Ureter (tissue), 1 donor: ENCODE measurements at places on chromosomes 3 and 15.

DNA sequence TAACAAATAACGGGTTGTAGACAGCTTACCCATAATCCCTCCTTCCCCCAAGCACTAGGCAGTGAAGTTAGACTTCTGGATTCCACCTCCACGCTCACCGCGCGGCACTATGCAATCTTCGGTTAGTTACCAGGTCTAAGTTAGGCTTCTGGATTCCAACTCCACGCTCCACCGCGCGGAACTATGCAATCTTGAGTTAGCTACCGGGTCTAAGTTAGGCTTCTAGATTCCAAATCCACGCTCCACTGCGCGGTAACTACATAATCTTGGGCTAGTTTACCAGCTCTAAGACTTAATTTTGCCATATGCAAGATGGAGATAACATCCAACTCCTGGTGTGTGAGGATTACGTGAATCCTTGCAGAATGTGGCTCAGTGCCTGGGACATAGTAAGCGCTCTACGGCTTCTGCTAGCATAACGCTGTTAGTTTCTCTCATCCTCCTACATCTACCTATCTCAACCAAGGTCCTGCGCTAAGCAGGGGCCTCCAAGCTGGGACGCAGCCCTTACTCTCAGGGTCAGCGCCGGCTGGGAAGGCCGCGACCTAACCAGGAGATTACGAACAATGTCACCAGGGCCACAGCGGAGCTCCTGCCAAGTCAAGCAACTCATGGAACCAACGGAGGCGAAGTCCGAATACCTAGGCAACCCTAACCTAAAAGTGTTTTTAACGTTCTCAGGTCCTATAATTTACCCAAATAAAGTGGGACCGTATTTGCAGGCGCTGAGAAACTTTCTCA is 497 bp upstream of the RPLP1 start:
- no peak for DNase-seq

DNA sequence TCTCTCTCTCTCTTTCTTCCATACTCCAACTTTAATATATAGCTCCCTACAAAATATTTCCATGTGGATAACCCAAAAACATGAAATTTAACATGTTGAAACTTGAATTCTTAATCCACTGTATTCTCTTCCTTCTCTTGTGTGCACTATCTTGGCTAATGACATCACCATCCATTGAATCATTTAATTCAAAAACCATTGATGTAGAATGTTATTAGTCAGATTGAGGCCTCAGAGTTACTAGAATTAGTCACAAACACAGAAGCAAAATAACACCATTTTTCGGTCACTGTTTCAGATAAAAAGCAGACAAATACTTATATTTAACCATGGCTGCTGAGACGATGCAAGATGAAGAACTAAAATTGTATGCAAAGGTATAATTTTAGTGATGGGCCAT is 256.9 kb upstream of the LRRC3B start:
- DNase-seq: no peak

GRCh38 chr3:8899876-8900460 is 63.3 kb downstream of the RAD18 start:
- no peak for DNase-seq

DNA sequence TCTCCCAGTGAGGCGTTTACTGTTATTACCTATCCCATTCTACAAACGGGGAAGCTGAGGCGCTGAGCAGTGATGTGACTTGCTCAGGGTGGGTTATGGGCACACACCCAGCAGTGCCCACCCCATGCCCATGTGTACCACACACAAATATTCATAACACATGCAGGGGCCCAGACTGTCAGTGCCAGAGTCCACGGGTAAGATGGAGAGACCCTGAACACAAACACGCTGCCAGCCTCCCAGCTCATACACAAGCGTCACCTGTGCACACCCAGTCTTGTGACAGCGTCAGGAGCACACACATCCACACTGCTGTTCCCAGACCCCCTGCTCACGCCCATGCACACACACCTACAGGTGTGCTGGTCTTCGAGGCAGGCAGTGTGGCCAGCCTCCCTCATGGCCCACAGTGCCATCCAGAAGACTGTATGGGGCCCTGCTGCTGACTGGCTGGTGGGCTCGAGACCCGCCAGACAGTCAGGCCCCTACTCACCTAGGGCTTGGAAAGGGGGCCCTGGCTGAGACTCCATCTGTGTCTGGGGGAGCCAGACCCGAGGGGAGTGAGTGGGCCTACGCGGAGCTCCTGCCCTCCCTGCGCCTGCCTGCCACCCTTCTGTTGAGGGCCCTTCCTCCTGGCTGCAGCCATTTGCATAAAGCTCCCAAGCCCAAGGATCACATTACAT is 39.4 kb downstream of the DNAJB8 start:
- DNase-seq: no peak

DNA sequence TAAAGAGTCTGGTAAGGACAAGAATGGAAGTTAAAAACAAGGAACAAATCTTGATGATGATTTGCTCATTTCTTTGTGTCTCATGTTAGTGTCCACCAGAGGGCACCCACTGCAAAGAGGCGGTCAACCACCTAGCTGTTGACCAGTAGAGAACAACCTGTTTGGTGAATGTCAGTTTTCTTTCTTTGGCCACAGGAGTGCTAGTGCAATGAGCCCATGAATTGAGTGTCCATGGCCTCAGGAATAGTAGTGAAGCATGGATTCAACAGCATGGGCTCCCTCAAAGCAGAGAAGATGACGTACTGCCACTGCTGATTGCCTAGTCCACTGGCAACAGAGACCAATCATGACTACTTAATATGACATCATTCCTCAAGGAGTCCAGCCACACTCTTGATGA is 10.7 kb upstream of the CNTN6 start:
- DNase-seq: peak; percentile 49

- DNase-seq: no peak
Observed at GRCh38 chr15:96367311-96368200, 37.1 kb downstream of the NR2F2 start.

DNA sequence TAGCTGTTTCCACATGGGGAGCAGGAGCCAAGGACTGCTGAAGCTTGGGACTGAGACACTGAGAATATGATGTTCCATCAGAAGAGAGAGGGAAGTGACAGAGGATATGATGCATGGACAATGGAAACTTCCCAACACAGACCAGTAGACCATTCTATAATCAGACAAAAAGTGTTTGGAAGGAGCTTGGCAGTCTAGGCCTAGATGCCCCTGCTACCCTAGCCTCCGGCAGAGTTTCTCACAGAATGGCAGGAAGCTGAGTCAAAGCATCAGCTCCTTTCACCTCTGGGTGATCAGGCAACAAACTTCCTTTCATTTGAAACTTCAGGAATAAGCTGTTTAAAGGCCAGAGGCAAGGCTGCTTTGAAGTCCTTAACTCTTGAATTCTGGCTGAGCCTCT is 222.0 kb downstream of the NEK10 start:
- no peak for DNase-seq

GRCh38 chr3:195760345-195761122 is 39.8 kb downstream of the MUC20 start:
- no peak for DNase-seq

DNA sequence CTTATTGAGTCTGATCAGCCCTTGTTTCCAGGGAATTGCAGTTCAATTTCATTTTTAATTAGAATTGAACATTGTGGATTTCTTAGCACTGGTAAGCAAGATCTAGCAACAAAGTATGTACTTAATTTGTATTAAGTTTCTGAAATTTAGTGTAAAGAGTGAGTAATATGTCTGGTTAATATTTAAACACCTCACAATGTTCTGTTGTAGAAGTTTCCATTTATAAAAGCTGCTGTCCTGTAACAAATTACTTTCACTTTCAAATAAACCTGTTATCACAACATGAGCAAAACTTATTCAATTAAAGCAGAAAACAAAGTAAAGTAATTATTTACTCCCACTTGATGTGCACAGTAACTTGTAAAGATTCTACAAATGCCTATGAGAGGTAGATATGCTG is 448.5 kb downstream of the NAALADL2 start:
- DNase-seq: no peak

DNA sequence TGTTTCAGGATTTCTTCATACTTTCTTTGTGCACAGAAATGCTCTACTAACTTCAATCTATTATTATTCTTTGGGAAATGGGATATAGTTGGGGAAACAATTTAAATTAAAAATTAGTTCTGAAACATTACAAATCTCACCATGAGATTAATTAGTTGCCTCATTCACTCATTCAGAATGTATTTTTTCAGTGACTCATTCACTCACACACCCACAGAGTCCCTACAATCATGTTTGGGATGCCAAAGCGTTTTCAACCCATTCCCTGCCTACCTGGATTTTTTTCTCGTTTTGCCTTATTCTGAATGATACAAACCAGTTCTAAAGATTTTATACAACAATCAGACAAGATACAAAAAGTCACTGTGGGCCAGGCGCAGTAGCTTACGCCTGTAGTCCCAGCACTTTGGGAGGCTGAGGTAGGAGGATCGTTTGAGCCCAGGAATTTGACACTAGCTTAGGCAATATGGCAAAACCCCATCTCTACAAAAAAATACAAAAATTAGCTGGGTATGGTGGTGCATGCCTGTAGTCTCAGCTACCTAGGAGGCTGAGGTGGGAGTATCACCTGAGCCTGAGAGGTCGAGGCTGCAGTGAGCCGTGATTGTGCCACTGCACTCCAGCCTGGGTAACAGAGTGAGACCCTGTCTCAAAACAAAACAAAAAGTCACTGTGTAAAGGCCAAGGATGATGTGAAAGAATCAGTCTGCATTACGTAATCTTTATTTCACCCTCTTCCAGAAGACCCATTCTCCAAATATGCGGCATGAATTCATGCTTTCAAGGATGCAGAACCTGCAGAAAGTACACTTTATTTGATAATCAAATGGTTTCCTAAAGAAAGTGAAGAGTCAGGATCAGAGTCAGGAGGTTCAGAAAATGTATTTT is 34.8 kb upstream of the ARHGEF3 start:
- no peak for DNase-seq

DNA sequence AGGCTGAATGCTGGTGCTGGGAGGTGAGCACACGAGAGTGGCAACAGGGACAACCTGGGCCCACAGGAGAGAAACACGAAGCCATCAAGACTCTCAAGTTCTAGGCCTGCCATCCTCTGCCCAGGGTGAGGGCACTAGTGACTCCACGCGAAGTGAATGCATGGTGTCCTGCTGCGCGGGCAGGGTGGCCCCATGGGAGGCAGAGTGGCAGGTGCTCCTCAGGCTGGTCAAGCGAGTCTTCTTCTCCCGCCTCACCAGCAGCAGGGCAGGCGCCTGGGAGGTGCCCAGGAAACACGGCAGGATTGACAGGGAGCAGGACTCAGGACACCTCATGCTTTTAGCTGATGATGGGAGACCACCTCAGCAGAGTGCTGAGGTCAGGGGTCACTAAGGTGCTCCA is 26.9 kb downstream of the STIMATE start:
- DNase-seq: no peak

DNA sequence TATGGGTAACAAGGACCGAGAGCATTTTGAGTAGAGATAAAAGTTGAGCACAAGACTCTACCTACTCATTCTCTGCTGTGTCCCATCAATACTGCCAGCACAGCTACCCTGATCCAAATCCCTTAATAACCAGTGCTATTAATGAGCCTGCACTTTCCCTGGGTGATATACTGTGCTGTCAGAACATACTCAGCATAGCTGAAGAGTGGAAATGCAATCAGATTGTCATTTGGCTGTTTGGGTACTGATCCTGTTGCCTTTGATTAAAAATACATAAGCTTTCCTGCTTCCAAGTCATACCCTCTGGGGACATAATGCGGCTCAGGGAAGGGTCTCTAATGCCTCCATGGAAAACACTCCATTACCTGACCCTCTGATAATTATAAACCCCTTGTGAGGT is 917.5 kb downstream of the SQOR start:
- DNase-seq: no peak

GRCh38 chr3:148366743-148367410 is 330.8 kb upstream of the AGTR1 start:
- no peak for DNase-seq

GRCh38 chr15:90071220-90071807 is 31.0 kb downstream of the IDH2 start:
- DNase-seq: peak; percentile 83
